Stimulated activated CD8-positive, alpha-beta memory T cell treated with anti-CD3 and anti-CD28 coated beads, Interleukin-7, amount 100 ng/mL, for 4 hours (primary cell): ENCODE measurements at places on chromosomes 1 and 21.

- no peak for DNase-seq
Measured at GRCh38 chr1:235045034-235045690, 83.5 kb downstream of the TOMM20 start.

DNA sequence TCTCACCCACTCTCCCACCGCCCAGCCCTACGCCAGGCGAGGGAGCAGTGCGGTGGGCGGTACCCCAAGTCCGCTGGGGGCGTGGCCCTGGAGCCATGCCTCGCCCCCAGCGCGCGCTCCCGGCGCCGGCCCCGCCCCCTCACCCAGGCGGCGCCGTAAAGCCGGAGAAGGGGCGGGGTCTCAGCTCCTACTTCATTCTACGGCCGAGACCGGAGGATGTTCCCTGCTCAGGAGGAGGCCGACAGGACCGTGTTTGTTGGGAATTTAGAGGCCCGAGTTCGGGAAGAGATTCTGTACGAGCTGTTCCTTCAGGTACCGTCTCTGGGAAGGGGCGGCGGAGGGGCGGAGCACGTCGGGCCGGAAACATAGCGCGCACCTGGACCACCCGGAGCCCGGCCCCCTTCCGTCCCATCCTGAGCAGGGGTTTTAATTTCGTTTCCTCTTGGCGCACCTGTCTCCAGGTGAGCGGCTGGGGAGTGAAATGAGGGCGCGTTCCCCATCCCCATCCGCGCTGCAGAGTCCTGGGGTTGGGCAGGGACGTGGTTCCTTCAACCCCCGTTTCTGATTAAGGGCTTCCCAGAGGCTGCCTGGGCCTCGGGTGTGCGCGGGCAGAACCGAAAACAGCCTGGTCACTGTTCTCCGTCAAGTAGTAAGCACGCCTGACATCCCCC, at the start of gene RBM11:
RBM11 (plus strand) TSS at position 187 of the 671 bp plus-strand sequence; CDS start at position 217, 30 bp downstream.
- peak; percentile 49 for DNase-seq

DNA sequence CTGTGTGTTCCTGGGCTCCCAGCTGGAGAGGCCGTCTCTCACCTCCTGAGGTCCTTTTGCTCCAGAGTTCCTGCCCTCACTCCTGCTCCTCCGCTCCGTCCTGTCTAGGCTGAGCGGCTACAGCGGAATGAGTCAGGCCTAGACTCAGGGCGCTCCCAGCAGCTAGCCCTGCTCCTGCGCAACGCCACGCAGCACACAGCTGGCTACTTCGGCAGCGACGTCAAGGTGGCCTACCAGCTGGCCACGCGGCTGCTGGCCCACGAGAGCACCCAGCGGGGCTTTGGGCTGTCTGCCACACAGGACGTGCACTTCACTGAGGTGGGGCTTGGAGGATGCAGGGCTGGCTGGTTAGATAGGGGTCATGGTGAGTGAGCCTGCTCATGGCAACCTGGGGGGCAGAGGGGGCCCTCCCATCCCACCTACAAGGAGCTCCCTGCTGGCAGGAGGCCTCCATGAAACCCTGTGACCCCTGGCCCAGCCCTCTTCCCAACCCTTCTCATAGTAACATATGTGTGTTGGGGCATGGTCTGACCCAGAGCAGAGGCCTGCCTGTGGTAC, 15.1 kb downstream of the PSRC1 start:
- no peak for DNase-seq

- DNase-seq, result no peak
Measured at GRCh38 chr1:52239708-52240001, 97.8 kb downstream of the ZFYVE9 start.
